ENCODE measurements at places on chromosomes 5 and 9.

DNA sequence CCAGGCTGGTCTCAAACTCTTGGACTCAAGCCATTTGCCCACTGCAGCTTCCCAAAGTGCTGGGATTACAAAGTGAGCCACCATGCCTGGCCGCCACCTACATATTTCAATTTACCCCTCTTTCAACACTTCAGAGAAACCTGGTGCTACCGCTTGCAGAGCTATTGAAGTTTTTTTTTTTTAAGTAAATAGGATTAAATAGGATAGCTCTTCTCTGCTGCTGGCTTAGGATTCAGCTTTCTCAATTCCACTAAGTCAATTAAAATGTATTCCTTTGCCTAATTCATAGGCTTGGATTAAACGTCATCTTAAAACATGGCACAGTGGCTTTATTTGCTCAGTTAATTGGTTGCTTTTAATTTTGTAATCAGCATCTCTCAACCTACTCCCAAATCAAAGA is 41.0 kb downstream of the KIAA1191 start:
- DNase-seq, result no peak

GRCh38 chr9:127778280-127779135 is at the start of gene SH2D3C:
Gene SH2D3C, minus strand, starts transcription at chr9:127778666. Its CDS starts 39 bp downstream, at chr9:127778627.
- DNase-seq, result no peak

DNA sequence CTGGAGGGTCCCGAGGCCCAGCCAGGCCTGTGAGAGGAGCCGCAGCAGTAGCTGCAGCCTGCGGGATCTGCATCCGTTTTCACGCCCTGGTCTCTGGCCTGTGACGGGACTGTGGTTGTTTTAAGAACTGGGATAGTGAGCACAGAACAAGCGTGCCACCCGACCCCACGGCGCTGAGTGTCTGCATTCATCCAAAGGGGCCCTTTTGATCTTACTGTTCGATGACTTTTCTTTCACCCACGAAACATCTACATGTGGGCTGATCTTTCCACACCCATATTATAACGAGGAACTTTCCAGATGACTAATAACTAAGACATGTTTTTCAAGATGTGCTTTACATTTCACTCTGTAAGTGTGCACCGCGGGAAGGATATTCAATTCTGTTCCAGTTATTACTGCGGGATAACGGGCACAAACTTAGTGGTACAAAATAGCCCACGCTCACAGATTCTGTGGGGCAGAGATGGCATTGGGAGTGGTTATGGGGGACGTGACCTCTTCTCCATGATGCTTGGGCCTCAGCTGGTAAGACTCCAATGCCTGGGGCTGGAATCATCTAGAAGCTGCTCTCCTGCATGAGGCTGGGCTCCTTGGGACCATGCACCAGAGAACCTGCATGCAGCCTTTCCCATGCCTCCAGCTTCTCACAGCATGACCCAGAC is 165.0 kb downstream of the SYK start:
- no peak for DNase-seq

GRCh38 chr9:89743216-89743572 is 138.4 kb downstream of the GADD45G start:
- DNase-seq, result no peak

- DNase-seq, result no peak
Observed at GRCh38 chr9:20701060-20701459, 17.0 kb downstream of the FOCAD start.

- DNase-seq, result no peak
Observed at GRCh38 chr5:180069589-180070247, 1.8 kb downstream of the RNF130 start.

- DNase-seq, result no peak
Observed at GRCh38 chr9:68749579-68750159, 44.6 kb downstream of the PIP5K1B start.

DNA sequence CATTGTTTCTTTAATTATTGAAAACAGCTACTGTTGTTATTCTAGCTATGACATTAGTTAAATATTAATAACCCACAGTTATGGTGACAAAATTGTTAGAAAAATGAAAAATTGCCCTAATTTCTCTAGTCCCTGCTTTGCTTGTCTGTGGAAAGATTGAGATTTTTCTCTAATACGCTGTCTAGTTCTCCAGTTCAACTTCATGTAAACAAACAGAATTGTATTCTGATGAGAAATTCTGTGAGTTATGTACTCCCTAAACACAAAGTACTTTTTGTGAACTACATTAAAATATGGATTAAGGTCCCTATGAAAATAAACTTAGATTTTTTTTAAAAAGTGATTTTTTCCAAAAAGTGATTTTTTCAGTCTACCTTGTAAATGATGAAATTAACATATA is 8.7 kb downstream of the SLF1 start:
- no peak for DNase-seq

- no peak for DNase-seq
Observed at GRCh38 chr9:120966013-120966369, 39.4 kb upstream of the TRAF1 start.

DNA sequence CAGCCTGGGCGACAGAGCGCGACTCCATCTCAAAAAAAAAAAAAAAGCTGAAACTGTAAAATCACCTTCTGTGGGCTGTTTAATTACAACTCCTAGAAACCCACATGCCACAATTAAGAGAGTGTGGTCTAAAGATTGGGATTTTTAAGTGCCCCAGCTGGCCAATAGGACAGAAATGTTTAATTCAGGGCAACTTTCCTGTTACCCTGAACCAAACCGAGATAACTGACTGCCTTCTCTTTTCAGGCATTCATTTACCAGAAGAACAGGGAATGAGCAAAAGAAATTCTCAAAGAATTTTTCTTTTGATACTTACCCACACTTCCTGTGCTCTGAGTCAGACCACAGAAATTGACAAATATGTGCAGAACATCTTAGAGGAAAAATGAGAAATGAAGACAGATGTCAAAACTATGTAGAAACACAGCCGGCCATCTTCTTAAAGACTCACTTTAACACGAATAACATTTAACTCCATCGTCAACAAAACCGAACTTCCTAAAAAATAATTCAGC is 221.3 kb upstream of the DAPK1 start:
- no peak for DNase-seq

DNA sequence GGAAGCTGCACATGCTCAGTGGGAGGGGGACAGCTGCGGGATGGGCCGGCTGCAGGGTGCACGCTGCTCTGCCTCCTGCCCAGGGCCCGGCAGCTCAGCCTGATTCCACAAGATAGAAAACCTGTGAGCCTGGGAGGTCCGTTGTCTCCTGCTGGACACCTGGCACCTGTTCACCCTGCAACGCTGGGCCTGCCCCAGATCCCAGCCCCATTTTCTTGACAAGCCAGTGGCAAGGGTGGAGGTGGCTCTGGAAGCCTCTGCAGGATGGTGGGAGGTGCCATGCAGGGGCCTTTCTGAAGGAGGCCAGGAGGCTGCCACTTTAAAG is 68.1 kb upstream of the RNF130 start:
- DNase-seq, result no peak

- DNase-seq, result no peak
Observed at GRCh38 chr9:136623016-136623841, 39.5 kb upstream of the EGFL7 start.

GRCh38 chr9:27368316-27368985 is 71.5 kb upstream of the EQTN start:
- DNase-seq, result no peak

- DNase-seq, result no peak
Observed at GRCh38 chr9:36325081-36325828, 67.0 kb upstream of the GNE start.

DNA sequence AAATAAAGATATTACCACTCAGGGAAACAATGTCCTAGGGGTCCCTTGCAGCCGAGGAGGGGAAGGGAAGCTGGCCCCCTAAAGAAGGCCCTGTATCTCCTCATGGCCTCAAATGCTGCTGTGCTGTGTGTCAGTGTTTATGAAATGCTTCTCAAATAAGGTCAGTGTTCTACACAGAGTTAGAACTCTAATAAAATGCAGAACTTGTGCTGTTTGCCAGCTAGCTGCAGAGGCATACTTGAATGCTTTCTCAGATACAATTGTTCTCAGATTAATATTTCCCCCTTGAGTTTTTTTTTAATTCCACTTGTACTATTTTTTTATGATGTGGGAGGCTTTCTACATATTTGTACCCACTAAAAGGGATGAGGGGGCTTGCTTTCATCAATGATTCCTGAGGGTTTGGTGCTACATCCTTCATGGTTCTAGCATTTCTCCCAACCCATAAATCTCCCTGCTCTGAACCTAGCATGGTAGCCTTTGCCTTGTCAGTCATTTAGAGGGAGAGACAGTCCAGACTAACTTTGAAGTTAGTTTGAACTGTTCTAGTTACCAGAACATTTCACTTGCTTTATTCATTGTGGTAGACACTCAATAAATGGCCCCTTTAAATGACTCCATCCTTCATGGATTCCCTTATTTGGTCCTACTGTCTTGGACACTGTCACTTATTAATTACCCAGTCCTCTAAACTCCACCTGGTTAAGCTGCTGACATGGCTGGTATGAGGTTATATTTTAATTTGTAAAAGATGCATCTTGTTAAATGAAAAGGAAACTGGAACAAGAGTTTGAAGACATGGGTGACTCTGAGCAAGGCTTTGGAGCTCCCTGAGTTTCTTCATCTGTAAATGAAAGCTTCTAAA is 12.6 kb downstream of the SLIT3 start:
- DNase-seq, result no peak

DNA sequence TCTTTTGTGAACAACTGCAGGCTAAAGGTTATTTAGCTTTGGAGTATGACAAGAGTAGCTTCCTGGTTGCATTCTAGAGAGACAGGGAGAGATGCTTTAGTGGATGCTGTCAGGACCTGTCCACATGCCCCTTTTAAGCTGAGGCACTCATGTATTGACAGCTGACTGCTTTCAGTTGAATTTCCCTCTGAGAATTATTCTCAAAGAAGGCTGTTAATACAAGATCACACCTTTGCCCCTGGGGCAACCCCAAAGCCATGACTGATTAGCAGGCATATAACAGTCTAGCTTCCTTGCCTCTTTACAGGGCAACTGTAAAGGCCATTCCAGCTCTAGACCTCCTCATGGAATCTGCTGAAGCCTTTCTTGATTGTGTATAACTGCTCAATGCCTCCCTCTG is 117.6 kb upstream of the ATP10B start:
- DNase-seq, result no peak

GRCh38 chr5:132476876-132477781 is 13.4 kb downstream of the IRF1 start:
- no peak for DNase-seq

- DNase-seq, result no peak
Observed at GRCh38 chr5:52132053-52132452, 655.7 kb upstream of the ITGA1 start.
